Cardiac septum (tissue), 1 donor: ENCODE measurements at places on chromosomes 6 and 20. TPM values are rescaled to one million over a fixed set of nuclear protein-coding genes. Genes with fewer than 3 reads are reported as not detected.

DNA sequence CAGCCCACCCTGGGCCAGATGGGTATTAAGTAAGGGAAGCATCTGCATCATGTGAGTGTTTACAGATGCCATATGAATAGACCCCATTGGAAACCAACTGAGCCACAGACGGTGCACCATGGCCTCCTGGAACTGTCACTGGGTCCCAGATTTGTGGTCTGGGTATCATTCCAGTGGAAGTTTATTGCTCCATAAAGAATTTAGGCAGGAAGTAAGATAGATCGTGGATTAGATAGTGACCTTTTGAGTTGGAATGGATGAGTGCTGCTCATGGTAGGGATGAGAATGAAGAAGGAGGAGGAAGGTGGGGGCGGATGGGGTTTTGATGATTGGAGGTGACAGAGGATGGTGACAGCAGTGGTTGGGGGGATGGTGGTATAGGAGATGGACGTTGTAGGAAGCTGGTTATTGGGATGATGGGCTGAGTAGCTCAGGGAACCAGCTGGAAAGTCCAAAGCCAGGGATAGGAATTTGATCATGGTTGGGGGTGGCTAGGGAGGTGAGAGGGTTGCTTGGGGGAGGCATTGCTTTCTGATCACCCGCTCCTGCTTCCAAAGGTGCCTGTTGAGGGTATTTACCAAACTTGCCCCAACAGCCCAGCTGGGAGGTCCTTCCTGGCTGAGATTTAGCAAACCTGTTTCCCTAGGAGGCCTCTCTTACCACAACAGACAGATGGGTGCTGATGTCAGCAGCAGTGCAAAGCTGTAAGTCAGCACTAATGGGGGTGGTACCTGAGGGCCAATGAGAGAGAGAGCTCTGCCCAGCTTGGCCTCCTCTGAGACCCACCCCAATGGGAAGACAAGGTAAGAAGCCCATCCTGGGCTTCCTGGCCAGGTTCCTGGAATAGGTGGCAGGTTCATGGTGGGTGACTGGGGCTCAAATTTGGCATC, 78.0 kb downstream of the VEGFA start:
- no peak for DNase-seq

The VAPB gene
- total RNA-seq, result 65.9 TPM

DNA sequence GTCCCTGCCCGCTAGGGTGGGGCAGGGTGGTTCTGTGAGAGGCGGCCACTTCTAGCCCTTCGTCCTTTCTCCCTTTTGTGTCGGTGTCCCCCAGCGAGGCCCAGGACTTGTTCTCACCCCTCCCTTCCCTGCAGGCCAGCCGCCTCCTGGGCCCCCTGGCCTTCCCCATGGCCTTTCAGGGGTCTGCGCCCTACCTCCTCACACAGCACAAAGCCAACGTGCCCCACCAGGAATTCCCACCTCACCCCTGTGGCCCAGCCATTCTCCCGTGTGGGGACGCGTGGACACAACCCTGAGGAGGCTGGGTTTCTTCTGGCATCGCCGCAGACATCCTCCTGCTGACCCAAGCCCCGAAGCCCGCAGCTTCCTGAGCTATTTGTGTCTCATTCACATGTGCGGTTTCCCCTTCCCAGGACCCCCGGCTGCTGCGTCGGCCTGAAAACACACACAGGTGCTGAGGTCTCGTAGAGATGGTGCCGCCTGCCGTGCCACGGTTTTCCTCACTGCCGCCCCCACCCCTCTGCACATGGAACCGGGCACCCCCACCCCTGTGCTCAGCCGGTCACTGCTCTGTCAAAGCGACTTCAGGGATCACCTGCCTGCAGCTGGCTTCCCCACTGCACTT, 375.8 kb downstream of the CDH4 start:
- DNase-seq, result no peak

DNA sequence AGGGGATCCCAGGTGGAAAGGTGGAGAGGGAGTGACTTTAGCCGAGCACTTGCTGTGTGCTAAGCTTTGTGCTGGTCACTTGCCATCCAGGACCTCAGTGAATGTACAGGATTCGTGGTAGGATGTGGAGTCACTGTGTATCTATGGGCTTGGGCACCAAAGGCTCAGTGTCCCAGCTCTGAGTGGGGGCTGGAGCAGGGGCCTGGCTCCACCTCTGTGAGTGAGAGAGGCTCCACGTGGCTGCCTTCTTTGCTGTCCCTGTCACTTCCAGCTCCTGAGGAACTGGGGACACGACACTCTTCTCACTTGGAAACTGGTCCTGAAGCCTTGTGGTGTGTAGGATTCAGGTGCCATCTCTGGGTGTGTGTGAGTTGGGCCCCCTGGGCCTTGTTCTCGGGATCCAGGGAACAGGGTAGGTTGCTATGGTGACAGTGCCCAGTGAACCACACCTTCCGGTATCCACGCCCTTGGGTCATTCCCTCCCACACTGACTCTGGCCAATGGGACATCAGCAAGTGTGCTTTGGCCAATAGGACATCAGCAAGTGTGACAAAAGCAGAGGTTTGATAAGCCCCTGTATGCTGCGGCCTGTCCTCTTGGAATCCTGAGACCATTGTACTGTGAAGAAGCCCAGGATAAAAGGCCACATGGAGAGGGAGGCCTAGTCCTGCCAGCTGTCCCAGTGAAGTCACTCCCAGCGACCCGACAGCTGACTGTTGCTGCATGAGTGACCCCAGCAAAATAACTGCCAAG, 87.7 kb downstream of the CDH22 start:
- DNase-seq, result no peak

The BEND6 gene
- 1.5 TPM for total RNA-seq

- DNase-seq, result no peak
Observed at GRCh38 chr6:120675886-120676285, 658.4 kb downstream of the TBC1D32 start.

DNA sequence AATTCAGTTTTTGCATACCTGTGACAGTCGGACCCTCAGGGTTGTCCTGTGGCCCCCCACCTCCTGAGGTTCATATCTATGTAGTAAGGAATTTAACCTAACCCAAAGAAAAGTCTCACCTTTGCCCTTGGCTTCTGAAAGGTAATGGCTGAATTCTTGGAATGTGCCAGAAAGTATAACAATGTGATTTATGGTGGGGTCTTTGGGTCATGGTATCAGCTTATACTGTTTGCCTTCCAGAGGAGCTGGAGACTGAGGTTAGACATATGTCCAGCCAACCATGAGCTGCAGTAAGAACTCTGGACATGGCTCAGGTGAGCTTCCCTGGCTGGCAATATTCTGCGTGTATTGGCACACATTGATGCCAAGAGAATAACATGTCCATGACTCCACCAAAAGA, 26.9 kb downstream of the DDX43 start:
- DNase-seq, result no peak

GRCh38 chr6:122740936-122741335, 38.6 kb upstream of the FABP7 start:
- DNase-seq, result no peak

The TTPAL gene
- 5.3 TPM for total RNA-seq

DNA sequence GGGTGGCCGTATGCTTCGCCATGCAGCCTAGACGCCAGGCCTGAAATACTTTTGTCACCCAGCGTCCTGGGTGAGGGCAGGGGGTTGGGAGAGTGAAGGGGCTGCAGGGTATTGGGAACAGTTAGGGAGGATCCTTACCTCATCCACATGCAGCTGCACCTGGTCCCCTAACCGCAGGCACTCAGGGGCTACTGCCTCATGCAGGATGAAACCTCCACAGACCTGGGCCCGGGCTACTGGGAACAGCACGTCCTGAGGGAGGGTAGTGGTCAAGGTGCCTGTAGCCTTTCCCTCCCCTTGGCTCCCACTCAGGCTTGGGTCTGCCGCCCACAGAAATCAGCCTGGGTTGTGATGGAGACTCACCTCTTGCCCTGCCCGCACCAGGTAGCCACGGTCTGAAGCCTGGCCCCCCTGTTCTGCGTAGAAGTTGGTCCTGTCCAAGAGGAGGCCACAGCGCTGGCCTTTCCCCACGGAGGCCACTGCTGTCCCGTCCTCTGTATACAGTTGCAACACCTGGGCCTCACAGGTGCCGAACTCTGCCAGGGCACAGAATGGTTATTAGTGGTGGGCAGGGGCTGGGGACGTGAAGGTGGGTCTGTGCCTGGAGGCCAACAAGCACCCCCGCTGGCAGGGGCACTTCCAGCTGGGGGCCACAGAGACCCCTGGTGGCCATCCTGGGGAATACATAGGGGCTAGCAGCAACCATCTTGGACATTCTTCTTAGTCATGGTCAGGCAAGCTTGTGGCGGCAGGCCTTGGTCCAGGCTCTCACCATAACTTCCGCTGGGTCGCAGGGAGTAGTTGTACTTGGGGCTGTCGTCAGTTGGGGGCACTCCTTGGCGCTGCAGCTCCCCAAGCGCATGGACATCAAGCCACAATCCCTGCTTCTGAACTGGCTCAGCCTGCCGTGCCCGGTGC, 8.6 kb downstream of the AARS2 start:
- no peak for DNase-seq

GRCh38 chr6:55875400-55875799, at the start of gene BMP5:
TSS of gene BMP5 (minus strand) at chr6:55875590. CDS start at chr6:55874865, 725 bp downstream.
- DNase-seq, result no peak

The TBXT gene
- total RNA-seq, result not detected
